ENCODE measurements at places on chromosomes 5 and 9.

GRCh38 chr9:109972026-109972882 is 192.3 kb downstream of the PALM2AKAP2 start:
- DNase-seq, result no peak

GRCh38 chr9:75117564-75117963 is 29.2 kb downstream of the OSTF1 start:
- no peak for DNase-seq

DNA sequence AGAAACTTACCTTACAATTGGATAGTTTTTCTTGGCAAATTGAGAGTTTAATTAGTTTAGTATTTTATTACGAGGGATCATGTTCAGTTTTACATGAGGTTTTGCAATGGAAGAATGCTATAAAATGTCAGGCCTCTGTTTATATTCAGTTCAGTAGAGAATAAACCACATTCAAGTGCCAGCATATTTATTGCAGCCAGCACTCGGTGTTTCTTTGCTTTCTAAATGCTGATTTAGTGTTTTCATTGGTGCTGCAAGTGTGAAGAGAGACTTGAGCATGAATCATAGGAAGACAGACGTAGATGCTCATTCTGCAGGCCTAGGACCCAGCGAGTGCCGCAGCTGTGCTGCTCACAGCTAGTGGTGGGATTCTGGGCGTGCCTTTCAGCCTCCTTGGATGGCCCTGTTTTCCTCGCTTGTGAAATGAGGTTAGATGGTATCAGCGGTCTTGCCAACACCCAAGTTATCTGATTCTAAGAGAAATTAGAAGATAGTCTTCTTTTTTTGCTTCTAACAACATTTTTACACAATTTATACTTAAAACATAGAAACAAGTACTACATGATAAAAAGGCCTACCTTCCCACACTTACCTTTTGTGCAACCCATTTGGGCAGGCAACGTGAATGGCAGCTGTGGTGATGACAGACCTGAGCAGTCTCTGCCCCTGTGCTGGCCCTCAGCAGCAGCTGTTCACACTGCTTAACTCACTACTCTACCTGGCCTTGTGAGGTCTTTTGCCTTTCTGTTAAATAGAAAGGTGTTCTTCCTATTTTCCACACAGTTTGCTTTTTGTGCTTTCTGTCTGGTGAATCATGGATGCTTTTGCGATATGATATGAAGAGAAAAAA is 26.8 kb upstream of the TNFAIP8 start:
- no peak for DNase-seq

GRCh38 chr9:137590123-137590468 is 216 bp downstream of the ZMYND19 start:
- DNase-seq, result no peak

- no peak for DNase-seq
These were observed 77.1 kb upstream of the RASEF start for GRCh38 chr9:83140061-83140460.

DNA sequence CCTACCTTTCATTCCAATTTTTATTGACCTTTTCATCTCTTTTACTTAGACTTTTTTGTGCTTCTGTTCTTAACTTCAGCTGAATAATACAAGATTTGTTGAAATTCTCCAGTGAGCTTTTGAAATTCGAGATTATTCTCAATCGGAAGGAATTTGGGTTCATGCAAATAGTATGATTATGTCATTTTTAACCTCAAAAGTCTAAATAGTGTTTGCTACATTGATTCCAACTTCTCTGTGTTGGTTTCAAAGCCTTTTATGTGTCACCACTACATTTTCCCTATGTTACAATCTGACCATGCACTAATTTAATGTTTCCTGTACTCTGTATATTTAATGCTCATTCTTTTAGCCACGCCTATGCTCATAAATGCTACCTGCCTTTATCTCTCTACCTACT is 44.1 kb downstream of the VPS13A start:
- DNase-seq, result no peak

DNA sequence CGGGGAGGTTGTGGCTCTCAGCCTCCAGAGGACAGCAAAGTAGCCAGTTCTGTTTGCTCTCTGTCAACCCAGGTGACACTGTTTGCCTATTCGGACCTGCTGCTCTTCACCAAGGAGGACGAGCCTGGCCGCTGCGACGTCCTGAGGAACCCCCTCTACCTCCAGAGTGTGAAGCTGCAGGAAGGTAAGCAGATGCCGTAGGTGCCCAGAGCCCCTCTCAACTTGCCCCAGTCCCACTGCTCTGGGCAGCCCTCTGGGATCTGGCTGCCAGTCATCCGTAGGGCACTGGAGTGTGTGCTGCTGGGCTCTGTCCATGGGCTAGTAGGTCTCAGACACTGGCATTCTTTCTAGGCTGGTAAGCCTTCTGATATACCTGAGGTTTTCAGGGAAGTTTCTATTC is 59.3 kb downstream of the RGS3 start:
- DNase-seq, result no peak

- DNase-seq, result no peak
These were observed 174.0 kb downstream of the MAN2A1 start for GRCh38 chr5:109863752-109864151.

DNA sequence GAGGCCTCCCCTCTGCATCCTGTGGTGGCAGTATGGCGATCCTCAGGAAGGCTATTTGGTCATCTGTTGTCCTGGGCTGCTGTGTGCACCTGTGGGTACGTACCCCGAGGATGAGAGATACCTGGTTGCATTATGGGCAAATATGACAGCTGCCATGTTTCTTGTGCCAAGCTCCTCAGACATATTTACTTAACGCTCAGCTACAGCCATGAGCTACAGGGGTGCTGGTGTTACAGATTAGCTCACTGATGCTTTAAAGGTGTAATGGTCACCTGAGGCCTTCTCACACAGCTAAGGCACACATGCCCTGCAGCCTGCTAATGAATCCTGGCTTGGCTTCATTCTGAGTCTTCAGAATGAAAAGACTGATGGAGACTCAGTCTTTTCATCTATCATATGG is 12.0 kb downstream of the NDST1 start:
- DNase-seq, result no peak

GRCh38 chr9:127662617-127663016 is 44.2 kb upstream of the CFAP157 start:
- no peak for DNase-seq
